ENCODE measurements at places on chromosomes 6 and 20.
A peak's percentile ranks its signal among the peaks of the same experiment; 100 is the strongest.

- DNase-seq = peak; percentile 19
Observed at GRCh38 chr20:61297986-61298385, 45.9 kb downstream of the CDH4 start.

DNA sequence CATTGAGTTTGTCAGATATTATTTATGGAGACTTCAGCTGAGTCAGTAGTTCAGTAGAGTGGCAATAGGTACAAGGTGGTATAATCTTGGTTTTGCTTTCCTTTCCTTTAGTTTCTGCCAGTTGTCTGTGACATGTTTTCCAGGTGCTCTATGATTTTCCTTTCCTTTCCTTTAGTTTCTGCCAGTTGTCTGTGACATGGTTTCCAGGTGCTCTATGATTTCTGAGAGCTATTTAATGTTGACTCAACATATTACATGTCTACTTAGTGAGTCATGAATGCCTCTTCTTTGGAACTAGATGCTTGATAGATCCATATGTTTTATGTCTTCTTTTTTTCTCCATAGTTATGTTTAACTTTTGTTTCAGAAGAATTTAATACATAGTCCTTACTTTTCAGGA is 186.4 kb upstream of the DEFB112 start:
- no peak for DNase-seq

GRCh38 chr20:38550274-38550673 is 30.7 kb upstream of the ADIG start:
- no peak for DNase-seq

DNA sequence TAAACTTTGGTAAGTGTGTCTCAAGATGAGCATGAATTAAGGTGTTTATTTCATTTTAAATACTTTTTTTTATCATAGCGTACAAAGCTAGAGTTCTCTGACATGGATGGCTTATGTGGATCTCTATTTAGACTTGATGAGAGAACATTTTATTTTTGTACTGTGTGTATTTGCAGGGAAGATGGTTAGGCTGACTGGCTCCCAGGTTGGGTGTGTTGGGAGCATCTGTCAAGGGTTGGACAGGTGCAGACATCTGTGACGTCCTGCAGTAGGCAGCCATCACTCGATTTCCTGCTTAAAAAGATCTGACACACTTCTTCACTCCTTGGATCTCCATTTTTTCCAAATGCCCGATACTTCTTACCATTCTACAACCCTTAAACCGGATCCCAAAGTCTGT is 221.9 kb upstream of the QKI start:
- no peak for DNase-seq

DNA sequence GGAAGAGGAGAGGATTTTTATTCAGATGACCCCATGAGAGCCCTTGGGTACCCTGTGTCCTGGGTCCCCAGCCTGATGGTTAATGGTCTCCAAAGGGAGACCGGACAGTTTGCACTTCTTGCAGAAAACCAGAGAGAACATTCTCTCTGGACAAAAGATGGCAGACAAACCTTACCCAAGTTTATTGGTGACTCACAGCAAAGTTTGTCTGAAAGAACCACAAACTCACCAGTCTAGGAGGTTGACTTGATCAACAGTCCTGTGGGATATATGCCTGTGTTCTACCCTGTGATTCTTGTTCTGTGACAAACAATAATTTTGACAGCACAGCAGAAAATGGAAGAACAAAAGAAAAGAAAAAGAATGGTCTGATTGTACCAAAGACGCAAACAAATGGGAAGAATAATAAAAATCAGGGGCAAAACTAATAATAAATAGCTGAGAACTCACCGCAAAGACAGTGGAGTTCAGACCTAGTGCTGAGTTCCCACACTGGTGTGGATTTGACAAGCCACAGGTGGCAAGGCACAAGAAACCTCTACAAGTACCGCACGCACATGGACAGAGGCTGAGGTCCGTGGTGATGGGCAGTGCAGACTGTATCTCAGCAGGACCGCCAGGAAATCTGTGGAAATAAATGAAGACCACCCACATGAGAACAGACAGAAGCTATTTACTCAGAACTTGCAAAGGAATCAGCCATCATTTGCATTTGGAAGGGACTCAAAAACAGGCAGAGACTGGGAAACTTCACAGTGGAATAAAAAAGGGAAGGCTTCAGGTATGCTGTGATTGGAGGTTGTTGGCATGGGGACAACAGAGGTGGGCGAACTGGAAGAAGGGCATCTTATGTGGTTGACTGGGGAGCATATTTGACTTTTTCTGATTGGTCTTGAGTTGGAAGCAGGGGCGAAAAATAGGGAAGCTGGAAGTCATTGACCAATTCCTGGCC is 246.3 kb upstream of the RNF24 start:
- DNase-seq = no peak

DNA sequence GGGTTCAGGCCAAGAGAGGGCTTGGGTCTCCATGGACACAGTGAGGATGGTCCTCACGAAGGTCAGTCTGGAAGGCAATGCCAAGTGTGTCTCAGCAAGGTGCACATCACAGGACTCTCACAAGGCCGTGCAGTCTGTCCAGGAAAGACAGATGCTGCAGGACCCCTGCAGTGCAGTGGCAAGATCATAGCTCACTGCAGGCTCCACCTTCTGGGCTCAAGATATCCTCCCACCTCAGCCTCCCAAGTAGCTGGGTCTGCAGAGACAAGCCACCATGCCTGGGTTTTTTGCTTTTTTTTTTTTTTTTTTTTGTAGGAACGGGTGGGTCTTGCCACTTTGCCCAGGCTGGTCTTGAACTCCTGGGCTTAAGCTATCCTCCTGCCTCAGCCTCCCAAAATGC is 26.4 kb downstream of the ZMYND8 start:
- DNase-seq = no peak

DNA sequence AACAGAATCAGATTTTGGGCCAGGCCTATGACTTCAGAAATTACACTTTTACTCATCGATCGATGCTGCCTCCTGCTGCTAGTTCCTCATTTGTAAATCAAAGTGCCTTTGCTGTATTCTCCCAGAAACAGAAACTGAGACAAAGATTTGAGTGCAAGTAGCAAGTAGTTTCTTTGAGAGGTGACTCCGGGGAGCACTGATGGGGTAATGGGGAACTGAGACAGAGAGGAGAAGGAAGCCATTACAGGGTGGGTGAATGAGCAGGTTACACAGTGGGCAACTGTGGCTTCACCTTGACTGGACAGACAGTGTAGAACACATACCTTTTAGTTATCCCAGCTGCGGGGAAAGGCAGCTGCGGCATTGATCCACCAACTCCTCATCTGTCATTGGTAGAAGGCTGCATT is 9.7 kb upstream of the CD40 start:
- DNase-seq = no peak

- no peak for DNase-seq
Observed at GRCh38 chr6:81328700-81329099, 423.8 kb downstream of the TENT5A start.

- no peak for DNase-seq
Observed at GRCh38 chr20:57650756-57651483, 30.7 kb upstream of the ZBP1 start.

GRCh38 chr20:8306937-8307336 is 174.9 kb downstream of the PLCB1 start:
- no peak for DNase-seq

- DNase-seq = no peak
Observed at GRCh38 chr20:45282700-45283550, 23.7 kb upstream of the RBPJL start.

- DNase-seq = no peak
Observed at GRCh38 chr6:49721297-49721696, 8.0 kb upstream of the CRISP2 start.

DNA sequence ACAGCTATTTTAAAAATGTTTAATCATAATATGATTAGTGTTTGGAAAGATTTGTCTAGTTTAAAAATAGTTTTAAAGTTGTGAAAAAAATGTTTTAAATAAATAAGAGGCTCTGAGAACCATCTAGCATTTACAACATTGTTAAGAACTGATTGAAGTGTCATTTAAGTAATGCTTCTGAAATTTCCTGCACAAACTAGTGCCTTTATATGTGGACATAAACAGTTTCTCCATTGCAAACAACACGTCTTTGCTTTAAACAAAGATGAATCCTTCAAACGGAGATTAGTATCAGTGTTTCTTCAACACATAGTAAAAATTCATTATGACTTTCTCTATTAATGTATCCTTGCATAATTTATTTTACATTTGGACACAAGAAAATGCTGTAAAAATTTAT is 45.9 kb upstream of the ID4 start:
- DNase-seq = no peak

GRCh38 chr6:163402616-163403015 is 11.9 kb upstream of the QKI start:
- no peak for DNase-seq

DNA sequence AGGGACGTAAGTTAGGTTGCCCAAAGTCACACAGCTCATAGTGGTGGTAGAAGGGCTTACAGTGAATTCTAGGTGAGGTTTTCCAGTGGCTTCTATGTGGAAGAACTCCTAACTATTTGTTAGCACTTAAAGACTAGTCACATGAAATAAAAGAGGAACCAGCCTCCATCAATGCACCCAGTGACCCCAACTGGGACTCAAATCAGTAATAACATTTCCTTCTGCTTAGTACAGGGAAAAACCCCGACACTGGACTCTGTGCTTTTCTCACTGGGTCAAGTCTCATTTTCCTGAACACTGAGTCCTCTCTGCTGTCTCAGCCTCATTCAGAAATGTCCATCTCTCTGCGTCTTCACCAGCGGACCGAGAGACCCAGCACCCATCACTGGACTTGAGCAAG is 89.2 kb downstream of the SLC22A23 start:
- DNase-seq = no peak

DNA sequence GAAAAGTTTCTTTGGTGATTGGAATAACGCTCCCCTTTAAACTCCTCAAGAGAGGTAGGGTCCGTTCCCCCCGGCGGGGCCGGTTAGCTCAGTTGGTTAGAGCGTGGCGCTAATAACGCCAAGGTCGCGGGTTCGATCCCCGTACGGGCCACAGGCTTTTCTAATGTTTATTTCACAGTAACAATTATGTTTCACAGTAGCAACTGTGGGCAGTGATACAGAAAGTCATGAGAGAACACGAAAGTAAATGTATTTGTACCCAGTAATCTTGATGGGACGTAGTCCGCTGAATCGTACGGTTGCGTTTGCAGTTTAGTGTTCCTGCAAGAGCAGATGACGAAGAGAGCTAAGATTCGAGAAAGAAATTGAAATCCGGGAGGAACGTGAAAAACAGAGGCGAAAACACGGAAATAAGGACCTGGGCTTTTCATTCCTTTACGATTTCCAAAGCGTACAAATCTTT is 505.5 kb downstream of the PRIM2 start:
- DNase-seq = no peak

- no peak for DNase-seq
Observed at GRCh38 chr6:21102624-21103023, 490.9 kb upstream of the SOX4 start.

DNA sequence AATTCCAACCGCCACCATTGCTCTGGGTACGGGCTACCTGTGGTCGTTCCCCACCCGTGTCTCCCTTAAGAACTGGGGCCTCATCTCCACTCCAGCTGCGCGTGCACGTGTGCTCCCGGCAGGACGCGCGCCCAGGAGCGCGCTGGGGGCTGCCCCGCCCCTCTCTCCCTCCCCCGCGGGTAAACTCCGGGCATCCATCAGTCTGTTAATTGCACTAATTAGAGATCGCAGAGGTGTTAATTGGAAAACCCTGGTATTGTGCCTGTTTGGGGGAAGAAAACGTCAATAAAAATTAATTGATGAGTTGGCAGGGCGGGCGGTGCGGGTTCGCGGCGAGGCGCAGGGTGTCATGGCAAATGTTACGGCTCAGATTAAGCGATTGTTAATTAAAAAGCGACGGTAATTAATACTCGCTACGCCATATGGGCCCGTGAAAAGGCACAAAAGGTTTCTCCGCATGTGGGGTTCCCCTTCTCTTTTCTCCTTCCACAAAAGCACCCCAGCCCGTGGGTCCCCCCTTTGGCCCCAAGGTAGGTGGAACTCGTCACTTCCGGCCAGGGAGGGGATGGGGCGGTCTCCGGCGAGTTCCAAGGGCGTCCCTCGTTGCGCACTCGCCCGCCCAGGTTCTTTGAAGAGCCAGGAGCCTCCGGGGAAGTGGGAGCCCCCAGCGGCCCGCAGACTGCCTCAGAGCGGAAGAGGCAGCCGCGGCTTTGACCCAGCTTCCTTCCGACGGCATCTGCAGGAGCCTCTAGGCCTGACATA is 14.4 kb downstream of the FOXP4 start:
- DNase-seq = no peak

All from SHP77 (cell line).